ENCODE measurements at places on chromosomes 1 and 21.

DNA sequence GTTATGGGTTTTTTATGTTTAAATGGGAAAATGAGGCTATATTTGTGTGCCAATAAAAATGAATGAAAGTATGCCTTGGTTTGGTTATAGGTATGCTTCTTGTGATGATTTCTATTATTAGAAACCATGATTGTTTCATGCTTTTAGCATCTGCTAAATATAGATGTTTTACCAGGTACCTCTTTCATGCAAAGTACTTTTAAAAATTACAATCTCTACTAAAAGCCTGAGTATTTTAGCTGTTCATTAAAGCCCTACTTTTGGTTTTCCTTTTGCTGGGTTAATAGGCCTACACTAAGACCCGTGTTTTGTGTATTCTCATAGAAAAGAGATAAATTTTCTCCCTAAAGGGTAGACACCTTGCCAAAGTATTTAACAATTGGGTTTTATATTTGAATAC is 32.0 kb downstream of the MTF2 start:
- DNase-seq: no peak

- no peak for DNase-seq
These were observed 22.2 kb downstream of the DESI2 start for GRCh38 chr1:244675167-244675566.

DNA sequence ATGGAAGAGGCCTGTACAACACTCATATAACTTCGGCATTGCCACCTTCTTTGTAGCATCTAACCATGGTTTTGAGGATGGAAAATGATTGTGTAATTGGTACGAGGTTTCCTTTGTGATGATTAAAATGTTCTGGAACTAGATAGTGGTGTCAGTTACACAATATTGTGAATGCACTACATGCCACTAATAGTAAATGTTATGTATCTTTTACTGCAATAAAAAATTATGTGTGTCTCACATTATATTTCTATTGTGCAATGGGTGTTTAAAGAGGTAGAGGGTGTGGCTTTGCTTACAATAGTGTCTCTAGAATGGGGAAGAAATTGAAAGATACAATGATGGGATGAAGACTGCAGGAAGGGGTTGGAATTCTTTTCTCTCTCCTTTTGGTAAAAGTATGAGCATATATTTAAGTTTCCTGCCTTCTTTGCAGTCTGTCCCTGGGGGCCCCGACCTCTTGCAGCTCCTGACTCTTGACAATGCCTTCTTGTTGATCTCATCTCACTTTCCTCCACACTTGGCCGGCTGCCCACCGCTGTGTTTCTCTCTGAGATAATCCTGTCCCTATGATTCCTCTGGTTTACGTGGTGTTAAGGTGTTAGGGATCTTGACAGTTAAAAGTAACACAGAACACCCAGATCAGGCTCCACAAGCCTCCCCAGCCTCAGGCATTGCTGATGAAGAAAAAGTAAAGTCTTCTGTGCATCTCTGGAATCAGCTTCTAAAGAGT is 39.3 kb downstream of the MTARC1 start:
- no peak for DNase-seq

DNA sequence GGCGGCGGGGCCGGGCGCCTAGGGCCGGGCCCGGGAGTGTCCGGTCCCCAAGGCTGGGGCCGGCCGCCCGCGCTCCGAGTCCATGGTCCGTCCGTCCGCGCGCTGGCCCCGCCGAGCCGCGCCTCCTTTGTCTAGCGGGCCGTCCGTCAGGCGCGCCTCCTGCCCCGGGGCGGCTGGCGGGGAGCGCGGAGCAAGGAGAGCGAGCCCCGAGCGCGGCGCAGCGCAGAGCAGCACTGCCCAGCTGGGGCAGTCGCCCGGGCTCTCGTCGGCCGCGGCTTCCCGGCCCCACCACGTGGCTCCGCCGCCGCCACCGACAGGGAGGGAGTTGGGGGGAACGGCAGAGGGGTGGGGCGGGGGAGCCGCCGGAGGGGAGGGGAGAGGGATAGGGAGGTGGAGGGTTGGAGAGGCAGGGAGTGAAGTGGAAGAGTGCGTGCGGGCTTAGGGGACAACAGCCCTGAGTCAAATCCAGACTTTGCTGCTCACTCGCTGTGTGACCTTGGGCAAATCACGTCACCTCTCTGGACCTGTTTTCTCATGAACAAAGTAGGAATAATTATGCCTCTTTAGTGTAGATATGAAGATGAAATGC is at the start of gene NKAIN1:
Gene NKAIN1 (minus strand): TSS at position 235 of the 589 bp plus-strand sequence. CDS start 340 bp downstream, outside the sequence.
- no peak for DNase-seq

DNA sequence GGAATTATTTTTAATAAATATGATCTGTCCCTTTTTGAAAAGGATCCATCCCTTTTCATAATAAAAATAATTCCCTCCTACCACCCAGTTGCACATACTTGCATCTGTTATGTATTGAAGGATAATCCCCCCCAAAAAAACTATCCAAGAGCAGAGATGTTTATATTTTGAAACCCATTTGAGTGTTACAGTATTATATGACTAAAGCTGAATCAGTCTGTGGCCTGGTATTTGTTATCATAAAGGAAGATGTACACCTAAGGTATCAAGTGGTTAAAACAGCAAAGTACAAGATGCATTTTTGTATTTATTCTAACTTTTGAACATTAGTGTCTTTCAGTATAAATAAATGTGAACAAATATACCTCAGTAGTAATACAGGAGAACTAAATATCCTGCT is 12.7 kb upstream of the TGFB2 start:
- DNase-seq: no peak

GRCh38 chr21:33078907-33079582 is 9.1 kb downstream of the OLIG1 start:
- no peak for DNase-seq

DNA sequence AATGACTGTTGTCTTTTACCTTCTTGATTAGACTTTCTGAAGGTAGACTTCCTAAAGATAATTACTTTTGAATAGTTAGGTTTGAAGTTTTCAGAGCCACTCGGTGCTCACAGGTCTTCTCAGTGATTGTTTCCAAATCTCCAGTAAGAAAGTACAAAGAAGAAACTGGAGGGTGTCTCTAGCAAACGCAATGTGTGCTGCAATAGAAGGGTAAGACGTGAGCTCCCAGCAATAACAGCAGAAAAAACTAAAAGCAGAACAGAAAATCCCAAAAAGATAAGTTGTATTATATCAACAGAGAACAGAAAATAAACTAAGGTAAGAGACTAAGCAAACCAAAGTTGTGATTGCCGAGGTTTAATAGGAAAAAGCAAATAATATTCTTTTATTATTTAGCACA is 1.8 kb downstream of the CTTNBP2NL start:
- no peak for DNase-seq

DNA sequence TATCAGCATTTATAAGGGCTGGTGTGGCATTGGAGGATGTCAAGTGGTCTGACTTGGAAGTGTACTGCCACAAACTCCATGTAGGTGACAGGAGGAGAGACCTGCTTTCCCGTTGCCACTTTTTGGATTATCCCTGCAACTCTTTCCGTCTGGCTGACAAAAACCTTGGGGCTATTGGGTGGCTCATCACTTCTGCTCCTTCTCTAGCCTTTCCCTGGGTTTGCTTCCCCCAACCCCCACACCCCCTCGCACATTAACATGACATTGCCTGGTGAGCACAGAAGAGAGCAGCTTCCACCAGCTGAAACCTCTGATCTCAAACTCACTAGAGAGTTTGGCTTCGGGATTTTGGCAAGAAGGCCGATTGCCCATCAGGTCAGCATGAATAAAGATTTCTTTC is 39.2 kb downstream of the PROX1 start:
- DNase-seq: no peak

DNA sequence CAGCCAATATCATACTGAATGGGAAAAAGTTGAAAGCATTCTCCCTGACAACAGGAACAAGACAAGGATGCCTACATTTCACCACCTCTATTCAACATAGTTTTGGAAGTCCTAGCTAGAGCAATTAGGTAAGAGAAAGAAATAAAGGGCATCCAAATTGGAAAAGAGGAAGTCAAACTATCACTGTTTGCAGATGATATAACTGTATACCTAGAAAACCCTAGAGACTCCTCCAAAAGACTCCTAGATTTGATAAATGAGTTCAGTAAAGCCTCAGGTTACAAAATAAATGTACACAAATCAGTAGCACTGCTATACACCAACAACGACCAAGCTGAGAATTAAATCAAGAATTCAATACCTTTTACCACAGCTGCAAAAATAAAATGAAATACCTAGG is 171.3 kb upstream of the HP1BP3 start:
- DNase-seq: no peak

- DNase-seq: no peak
These were observed 102.0 kb downstream of the PAX7 start for GRCh38 chr1:18732686-18733085.

DNA sequence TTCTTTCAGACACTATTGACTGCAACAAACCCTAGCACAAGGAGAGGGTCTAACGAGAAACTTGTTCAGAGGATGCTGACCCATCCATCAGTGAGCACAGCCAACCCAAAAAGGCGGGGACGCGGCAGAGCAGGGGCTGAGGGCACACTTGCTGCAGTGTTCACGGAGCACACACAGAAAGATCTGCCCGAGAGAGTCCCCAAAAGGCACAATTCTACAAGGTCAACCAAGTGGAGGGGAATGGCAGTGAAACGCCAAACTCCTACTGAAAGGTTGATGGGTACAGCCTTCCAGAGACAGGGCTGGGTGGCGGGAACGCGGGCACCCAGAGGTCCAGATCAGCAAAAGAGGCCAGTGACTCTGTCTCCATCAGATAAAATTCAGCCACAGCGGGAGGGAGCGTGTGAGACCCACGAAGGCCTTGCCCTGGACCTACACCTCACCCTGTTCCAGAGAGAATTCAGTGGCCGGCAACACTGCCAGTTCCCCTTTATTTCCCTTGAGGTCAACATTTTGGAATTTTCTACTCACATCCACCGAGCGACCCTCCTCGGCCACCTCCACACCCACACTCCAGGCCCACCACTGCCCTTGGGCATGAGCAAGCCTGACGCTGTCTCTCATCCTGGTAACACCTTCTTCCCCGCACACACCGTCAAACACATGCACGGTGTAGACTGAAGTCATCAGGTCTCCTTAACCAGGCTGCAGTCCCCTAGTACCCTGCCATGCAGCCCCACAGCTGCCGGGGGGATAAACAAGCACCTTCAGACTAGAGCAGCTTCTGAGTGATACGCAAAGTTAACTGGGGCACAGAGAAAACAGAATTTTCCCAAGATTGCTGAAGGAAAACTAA is 5.5 kb downstream of the GNG4 start:
- DNase-seq: no peak

DNA sequence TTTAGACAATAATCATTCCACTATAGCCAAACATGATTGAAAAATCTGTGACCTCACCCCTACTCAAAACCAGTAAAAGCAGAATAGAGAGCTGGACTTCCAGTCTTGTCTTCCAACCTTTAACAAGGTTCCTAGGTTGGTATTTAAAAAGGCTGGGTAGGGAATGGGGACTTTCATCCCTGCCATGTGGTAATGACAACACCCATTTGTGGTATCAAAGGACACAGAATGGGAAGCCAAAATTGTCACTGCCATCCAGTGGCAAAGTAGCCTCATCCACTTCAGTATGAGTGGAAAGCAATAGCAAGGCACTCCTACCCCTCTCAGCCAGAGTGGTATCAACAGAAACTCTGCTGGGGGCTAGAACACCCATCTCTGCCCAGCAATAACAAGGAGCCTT is 33.9 kb downstream of the UCHL5 start:
- DNase-seq: no peak

- DNase-seq: no peak
These were observed 63.8 kb downstream of the RYR2 start for GRCh38 chr1:237105826-237106225.

- no peak for DNase-seq
These were observed 13.1 kb downstream of the BRINP2 start for GRCh38 chr1:177183836-177184235.

DNA sequence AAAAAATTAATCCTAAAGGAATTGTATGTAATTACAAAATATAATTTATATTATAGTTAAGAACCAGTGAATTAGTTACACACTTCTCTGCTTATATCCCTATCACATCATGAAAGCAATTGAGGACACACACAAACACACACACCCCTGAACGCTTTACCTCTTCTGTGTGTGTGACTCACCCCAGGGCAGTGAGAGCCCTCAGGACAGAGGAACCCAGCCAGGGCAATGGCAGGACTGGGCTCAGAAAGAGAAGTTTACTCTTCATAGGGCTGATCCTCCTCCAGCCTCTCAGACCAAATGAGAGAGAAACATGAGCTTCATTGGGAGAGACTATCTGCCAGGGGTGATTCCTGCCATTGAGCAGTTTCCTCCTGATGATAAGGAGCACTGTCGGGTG is 38.1 kb downstream of the SLC44A3 start:
- DNase-seq: no peak

- DNase-seq: no peak
These were observed 790 bp downstream of the RPS8 start for GRCh38 chr1:44775930-44776729.

DNA sequence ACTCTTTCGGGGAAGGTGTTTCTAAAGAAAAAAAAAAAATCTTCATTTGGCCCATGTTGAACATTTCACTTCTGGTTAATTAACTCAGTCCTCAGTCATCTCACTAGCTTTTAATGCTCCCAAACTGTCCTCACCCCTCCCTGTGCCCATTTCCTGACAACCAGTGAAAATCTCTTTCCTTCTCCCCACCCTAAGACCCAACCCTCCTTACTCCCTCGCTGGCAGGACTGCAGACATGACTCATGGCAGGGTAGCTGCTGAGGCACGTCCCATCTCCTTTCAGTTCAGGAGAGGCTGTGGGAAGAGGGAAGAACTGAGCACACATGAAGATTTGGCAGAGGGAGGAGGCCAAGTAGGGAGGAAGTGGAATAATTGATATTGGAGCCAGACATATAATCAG is 12.6 kb downstream of the PKP1 start:
- DNase-seq: no peak

DNA sequence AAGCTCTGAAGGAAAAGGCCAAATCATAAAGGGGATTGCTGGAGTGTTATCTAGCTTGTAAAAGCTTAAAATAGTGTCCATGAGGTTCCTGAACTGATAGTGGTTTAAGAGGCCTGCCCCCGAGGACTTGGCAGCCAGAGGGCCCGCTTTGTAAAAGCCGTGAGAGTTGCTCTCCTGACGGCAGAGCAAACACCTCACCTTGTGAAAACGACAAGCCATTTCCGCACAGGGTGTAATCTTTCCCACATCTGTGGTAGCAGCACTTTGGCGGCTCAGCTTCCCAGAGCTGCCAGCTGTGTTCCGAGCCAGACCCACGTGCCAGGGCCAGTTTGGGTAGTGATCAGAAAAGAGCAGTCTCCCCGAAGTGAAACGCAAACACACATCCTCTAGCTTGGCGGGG is 37.0 kb downstream of the SERBP1 start:
- no peak for DNase-seq

- DNase-seq: no peak
These were observed 187.0 kb upstream of the RUNX1 start for GRCh38 chr21:35236090-35236489.

GRCh38 chr1:233675893-233676292 is 62.0 kb downstream of the KCNK1 start:
- DNase-seq: no peak

DNA sequence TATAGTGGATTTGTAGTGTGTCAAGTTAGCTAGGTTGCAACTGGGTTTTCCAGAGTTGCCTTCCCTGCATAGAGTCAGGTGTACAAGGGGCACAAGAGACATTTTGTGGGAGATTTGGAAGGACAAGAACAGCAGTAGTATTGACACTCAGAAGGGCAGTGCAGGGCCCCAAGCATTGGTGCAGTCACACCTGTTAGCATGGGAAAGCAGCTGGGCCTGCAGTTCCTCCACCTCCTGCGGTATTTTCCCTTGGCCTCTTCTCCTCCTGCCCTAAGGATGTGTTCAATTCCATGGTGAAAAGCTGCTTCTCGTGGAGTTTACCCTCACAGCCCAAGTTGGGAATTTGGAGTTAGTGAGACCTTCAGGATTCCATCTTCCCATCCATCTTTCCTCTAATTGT is 47.1 kb upstream of the TRABD2B start:
- no peak for DNase-seq

- DNase-seq: no peak
These were observed 348.7 kb downstream of the CHRM3 start for GRCh38 chr1:239735111-239735510.
